ENCODE measurements at places on chromosomes 12 and 14.

- no peak overlapping the region for H3K27ac ChIP-seq
- no peak overlapping the region for H3K4me3 ChIP-seq
- H3K36me3 ChIP-seq = no peaks in the 10 kb centered on the region
- no peak for DNase-seq
- H3K27me3 ChIP-seq = no peaks in the 10 kb centered on the region
- no peaks in the 10 kb centered on the region for H3K4me1 ChIP-seq
Observed at GRCh38 chr12:87127272-87127671, 871.1 kb upstream of the MGAT4C start.

- no peak overlapping the region for H3K4me3 ChIP-seq
- DNase-seq = no peak
- no peaks in the 10 kb centered on the region for H3K4me1 ChIP-seq
- H3K27me3 ChIP-seq = no peaks in the 10 kb centered on the region
- H3K36me3 ChIP-seq = peaks cover 59% of the 10 kb centered on the region
- no peak overlapping the region for H3K27ac ChIP-seq
Observed at GRCh38 chr12:132736913-132737312, 24.7 kb downstream of the ANKLE2 start.

DNA sequence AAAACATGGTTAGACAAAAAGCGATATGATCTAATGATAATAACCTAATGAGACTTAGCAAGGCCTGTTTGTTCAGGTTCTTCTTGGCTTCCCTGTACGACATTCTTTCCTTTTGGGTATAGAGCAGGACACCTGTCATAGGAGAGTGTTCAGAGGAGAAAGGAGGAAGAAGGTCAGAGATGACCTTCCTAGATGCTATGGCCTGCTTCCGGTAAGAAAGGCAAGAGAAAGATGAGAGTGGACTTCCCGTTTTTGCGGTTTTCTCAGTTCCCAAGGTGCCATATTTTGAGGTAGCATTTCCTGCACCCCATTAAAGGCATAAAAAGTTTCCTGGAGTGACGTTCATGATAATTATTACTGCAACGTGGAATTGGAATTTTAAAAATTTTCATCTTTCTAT, 8.7 kb downstream of the CLEC4E start:
- H3K27ac ChIP-seq = no peak overlapping the region
- H3K27me3 ChIP-seq = peaks cover 1% of the 10 kb centered on the region
- no peaks in the 10 kb centered on the region for H3K36me3 ChIP-seq
- DNase-seq = no peak

DNA sequence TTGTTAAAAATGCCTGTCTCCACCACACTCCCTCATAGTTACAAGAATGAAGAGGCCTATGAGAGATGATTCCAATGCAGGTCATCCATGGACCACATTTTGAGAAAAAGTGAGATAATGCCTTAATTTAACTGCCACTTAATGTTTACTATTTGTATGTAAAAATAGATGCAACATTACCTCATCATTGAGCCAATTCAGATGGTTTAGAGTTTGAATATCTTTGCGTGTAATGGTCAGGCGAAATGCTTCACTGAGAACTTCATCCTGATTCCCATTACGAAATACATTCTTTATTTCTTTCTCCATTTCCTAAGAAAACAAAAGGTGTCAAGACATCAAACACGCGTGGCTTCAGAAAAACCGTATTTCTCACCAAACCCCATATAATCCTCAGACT, 42.3 kb downstream of the SENP1 start:
- peaks cover 45% of the 10 kb centered on the region for H3K36me3 ChIP-seq
- H3K27ac ChIP-seq = no peak overlapping the region
- H3K4me1 ChIP-seq = peaks cover 8% of the 10 kb centered on the region
- DNase-seq = no peak

- H3K36me3 ChIP-seq = no peaks in the 10 kb centered on the region
- no peak for DNase-seq
- peak within 1 kb of the TSS; percentile 90 for H3K4me3 ChIP-seq
- H3K27ac ChIP-seq = peak within 1 kb of the TSS; percentile 89
- H3K27me3 ChIP-seq = no peaks in the 10 kb centered on the region
Observed at GRCh38 chr12:7128681-7129286, at the start of gene RBP5. RBP5 (minus strand) TSS chr12:7128889; CDS start chr12:7128775, 114 bp downstream.

- H3K36me3 ChIP-seq = peaks cover 2% of the 10 kb centered on the region
- no peaks in the 10 kb centered on the region for H3K4me1 ChIP-seq
- DNase-seq = no peak
- H3K27me3 ChIP-seq = peaks cover 51% of the 10 kb centered on the region
- no peak overlapping the region for H3K4me3 ChIP-seq
Observed at GRCh38 chr12:132474237-132474741, 15.7 kb upstream of the FBRSL1 start.

DNA sequence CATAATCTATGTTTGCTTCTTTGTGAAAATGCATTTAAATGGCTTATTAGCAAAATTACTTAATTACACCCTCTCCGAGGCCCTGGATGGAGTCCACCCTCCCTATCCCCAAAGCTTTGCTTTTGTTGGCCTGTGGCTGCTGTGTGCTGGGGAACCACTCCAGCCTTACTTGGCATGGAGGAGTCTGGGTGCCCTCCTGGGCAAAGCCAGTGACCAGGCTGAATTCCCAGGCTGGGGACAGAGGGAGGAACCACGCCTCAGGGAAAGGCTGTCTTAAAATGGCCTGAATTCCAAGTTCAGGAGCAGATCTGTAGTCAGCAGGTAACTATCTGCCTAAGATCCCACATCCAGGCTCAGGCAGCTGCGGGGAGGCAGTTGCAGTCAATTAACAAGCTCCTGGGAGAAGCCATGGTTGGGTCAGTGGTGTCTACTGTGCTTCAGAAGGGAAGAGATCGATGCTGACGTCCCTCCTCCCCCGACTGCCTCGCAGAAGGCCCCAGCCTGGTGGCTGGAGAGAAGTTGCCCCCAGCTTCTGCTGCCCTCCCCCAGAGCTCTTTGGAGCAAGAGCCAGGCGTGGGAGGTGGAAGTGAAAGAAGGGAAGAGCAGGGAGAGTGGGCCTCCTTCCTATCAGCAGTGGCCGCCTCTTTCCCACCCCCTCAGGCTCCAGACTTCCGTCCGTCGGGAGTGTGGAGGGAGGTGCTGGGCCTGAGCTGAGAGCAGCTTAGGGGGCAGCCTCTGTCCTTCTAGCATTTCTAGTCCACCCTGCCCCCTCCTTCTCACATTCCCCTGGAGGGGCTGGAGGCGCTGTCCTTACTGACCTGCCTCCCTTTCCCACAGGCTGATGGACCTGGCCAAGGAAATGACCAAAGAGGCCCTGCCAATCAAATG, 11.3 kb downstream of the VASH1 start:
- H3K27ac ChIP-seq = peak overlapping the region; percentile 95
- DNase-seq = peak; percentile 60
- no peaks in the 10 kb centered on the region for H3K27me3 ChIP-seq
- H3K4me1 ChIP-seq = peaks cover 34% of the 10 kb centered on the region

DNA sequence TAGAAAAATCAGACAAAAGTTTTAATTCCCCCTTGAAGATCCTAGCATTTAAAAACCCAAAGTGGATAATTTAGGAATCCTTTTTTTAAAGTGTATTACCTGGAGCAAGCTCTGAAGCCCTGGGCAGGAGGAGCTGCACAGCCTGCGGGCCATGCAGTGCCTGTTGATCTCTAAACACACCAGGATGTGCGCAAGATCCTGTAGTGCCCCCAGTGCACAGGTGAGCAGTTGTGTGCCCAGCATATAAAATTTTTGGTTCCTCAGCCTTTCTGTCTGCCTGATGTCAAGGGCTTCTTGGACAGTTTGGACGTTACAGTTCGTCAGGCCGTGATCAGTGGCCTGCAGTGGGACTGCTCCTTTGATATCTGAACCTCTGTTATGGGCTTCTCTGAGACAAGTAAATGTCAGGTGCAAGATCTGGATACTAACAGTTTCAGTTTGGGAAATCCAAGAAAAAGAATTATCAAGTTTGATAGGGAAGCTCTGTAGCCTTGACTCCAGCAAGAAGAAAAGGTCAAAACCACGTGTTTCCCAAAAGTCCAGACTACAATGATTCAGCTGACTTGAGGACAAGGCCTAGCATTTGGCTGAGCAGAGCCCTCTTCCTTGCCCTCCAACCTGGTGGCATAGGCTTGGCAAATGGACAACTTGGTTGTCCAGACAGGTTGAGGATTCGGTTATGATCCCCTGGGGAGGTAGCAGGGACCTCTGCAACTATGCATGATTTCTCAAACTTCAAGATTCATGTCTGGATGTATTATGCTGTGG, 1.0 kb downstream of the ATXN7L3B start:
- H3K27me3 ChIP-seq = no peaks in the 10 kb centered on the region
- DNase-seq = no peak
- H3K27ac ChIP-seq = peak overlapping the region; percentile 99
- H3K4me3 ChIP-seq = peak overlapping the region; percentile 92
- H3K36me3 ChIP-seq = peaks cover 23% of the 10 kb centered on the region

GRCh38 chr12:104490850-104491249, 34.1 kb downstream of the CHST11 start:
- H3K36me3 ChIP-seq = no peaks in the 10 kb centered on the region
- no peak overlapping the region for H3K27ac ChIP-seq
- H3K27me3 ChIP-seq = no peaks in the 10 kb centered on the region
- DNase-seq = no peak
- no peak overlapping the region for H3K4me3 ChIP-seq
- H3K4me1 ChIP-seq = peaks cover 14% of the 10 kb centered on the region

DNA sequence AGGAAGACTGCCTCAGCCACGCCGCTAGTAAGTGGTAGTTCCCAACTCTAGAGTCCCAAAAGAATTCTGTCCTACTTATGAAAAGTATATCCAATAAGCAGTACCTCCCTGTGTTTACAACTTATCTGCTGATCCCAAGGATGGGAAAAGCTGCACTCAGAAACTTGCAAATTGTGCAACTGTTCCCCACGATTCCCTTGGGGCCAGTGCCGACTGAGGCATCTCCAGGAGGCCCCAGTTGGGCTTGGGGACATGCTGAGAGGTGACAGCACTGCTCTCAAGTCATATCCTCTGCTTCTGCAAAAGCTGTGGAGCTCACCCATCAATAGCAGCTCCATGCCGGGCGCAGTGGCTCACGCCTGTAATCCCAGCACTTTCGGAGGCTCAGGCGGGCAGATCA, 23.7 kb downstream of the SPRING1 start:
- H3K27me3 ChIP-seq = peaks cover 15% of the 10 kb centered on the region
- H3K27ac ChIP-seq = no peak overlapping the region
- H3K36me3 ChIP-seq = peaks cover 11% of the 10 kb centered on the region
- peaks cover 21% of the 10 kb centered on the region for H3K4me1 ChIP-seq
- H3K4me3 ChIP-seq = no peak overlapping the region

- H3K4me1 ChIP-seq = peaks cover 23% of the 10 kb centered on the region
- peaks cover 37% of the 10 kb centered on the region for H3K27me3 ChIP-seq
- H3K27ac ChIP-seq = peak overlapping the region; percentile 95
- H3K36me3 ChIP-seq = no peaks in the 10 kb centered on the region
- peak; percentile 89 for DNase-seq
Observed at GRCh38 chr14:105489542-105490266, 1.3 kb upstream of the TEDC1 start.
